ENCODE measurements at places on chromosomes 11 and 22.
A peak's percentile ranks its signal among the peaks of the same experiment; 100 is the strongest.

- no peak for DNase-seq
Observed at GRCh38 chr11:114091516-114092397, 32.2 kb downstream of the ZBTB16 start.

DNA sequence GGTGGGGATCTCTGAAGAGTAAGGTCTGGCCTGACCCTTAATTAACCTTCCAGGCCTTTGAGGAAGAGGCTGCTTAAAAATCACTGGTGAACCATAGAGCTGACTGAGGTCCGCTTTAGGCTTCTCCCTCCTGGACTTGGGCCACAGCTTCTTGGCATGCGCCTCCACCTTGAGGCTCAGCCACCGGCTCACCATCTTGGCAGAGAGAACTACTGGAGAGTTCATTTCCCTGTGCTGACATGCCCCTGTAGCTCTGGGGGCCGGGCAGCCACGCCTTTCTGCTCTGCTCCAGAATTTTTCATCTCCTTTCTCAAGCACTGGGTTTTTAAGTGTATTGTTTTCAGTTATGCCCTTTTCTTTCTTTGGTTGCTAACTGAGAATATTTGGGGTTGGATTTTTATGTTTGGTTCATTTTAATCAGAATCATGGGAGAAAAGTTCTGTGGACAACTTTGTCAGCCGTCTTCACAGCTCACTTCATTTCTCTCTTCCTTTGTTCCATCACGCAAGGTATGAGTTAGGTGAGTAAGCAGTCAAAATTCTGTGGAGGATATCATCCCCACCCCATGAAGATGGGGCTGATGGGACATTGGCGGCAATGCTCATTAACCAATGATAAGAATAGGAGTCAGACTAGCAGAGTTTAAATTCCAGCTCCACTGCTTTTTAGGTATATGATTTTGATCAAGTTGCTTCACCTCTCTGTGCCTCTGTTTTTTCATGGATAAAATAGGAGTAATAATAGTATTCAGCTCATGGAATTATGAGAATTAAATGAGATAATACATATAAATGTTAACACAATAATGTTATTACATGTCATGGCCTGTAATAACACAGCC, 103.9 kb downstream of the DBX1 start:
- DNase-seq = no peak

DNA sequence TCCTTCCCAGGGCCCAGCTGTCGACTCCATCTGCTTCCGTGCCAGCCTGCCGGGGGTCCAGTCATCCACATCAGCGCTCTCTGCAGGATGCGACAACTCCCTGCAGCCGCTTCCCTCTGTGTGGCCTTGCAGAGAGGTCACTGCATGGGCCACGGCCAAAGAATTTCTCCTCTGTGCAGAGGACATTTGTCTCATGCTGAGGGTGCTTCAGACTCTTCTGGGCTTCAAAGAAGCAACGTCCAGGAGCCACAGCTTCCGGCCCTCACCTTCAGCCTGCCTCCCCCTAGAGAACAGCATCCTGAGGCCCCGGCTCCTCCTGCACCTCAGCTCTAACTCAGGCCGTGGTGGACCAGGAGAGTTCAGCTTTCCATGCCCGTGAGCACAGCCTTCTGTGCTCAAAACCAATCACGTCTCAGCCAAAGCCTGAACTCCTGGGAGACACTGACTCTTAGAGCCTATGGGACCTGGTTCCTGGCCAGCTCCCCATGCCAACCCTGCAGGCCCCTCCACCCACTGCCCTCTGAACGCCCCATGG, 258.9 kb downstream of the BRD1 start:
- DNase-seq = no peak

GRCh38 chr11:43282607-43283440, 29.0 kb upstream of the API5 start:
- peak; percentile 29 for DNase-seq

- DNase-seq = no peak
Observed at GRCh38 chr22:43435851-43436811, 24.3 kb downstream of the MPPED1 start.

DNA sequence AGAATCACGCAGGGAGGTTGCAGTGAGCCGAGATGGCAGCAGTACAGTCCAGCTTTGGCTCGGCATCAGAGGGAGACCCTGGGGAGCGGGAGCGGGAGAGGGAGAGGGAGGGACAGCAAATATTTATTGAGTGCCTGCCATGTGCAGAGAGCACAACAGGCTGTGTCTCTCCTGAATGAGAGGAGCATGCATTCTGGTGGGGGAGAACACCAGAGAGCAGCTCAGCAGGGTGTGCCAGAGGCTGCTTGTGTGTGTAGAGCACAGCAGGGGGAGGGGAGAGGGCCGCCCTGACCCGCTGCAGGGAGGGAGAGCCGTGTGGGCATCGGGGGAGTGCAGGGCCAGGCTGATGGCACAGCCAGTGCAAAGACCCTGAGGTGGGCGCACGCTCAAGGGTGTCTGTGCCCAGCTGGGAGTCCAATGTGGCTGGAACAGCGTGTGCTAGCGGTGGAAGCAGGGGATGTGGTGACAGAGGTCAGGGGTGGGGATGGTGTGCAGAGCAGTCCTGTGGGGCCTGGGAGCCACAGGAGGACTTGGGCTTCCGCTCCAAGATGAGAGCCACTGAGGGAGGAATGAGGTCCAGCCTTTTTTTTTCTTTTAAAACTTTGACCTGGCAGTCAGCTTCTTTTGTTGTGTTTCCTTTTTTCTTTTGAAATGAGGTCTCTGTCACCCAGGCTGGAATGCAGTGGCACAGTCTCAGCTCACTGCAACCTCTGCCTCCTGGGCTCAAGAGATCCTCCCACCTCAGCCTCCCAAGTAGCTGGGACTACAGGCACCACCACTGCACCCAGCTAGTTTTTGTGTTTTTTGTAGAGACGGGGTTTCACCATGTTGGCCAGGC, 12.0 kb downstream of the PPIL2 start:
- DNase-seq = no peak

- peak; percentile 71 for DNase-seq
Observed at GRCh38 chr11:65317025-65317786, 2.5 kb downstream of the CDC42EP2 start.

DNA sequence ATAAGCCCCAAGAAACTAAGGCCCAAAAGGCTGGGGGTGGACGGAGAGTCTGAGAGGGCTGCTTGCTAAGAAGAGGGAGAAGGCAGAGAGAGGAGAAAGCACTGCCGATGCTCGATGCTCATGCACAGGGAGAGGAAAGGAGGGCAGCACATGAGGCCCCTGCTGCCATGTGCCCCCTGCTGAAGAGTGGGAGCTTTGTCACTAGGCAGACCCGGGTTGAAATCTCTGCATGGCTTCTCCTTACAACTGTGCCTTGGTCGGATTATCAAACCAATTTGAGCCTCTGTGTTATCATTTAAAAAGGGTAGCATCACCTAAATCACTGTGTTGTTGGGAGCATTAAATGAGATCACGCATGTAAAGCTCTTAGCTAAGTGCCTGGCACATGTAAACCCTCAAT, 330.5 kb downstream of the NXPE2 start:
- no peak for DNase-seq

- no peak for DNase-seq
Observed at GRCh38 chr22:20143883-20144665, 6.8 kb downstream of the CCDC188 start.

DNA sequence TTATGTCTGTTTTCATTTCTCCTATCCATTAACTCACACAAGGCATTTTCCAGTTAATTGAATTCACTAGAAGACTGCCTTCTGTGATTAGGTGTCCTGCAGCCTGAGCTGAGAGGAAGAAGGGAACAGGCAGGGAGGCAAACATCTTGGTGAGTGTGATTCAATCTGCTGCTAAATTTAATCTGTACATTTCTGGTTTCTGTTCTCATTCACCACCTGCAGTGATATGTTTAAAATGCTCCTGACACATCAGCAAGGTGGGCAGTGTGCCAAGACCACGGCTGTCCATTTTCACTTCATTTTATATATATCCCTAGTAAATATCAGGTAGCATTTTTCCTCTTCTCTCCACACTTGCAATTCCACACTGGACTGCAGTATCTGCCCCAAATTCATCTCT, 416.5 kb downstream of the TMEM135 start:
- DNase-seq = peak; percentile 23

DNA sequence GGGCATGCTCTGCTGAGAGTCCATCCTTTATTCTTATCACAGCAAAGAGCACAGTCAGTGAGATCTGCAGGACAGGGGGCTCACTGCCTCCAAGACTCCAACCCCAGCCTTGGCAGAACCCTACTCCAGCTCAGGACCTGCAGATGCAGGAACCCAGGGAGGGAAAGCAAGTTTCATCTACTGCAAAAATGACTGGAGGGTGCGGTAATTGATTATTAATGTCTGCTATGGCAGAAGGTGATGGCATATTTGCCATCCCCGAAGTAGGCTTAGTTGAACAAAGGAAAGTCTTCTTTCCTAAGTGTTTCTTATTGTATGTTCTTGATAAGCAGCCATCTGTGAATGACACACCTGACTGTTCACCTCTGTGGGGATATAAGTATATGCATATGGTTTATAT, 9.2 kb downstream of the SCUBE1 start:
- no peak for DNase-seq

DNA sequence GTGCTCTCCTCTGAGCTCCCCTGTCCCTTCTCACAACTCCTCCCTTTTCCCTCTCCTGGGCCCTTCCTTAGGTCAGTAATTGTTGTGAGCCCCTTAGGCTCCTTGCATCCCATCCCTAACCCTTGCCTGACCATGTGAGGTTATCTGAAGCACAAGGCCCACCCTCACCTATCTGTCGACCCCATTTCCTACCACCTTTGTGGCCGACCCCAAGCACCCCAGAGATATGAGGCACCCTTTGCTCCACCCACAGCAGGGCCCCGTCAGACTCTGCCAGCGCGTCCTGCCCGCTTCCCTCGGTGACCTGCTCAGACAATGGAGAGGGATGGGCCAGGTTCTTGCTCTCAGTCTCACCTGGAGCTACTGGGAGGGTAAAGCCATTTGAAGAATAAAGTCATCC, 1.3 kb downstream of the GNG3 start:
- DNase-seq = no peak

GRCh38 chr11:119727523-119728151, 1.4 kb downstream of the NECTIN1 start:
- DNase-seq = no peak

GRCh38 chr22:43537019-43537585, 125.3 kb downstream of the MPPED1 start:
- no peak for DNase-seq

DNA sequence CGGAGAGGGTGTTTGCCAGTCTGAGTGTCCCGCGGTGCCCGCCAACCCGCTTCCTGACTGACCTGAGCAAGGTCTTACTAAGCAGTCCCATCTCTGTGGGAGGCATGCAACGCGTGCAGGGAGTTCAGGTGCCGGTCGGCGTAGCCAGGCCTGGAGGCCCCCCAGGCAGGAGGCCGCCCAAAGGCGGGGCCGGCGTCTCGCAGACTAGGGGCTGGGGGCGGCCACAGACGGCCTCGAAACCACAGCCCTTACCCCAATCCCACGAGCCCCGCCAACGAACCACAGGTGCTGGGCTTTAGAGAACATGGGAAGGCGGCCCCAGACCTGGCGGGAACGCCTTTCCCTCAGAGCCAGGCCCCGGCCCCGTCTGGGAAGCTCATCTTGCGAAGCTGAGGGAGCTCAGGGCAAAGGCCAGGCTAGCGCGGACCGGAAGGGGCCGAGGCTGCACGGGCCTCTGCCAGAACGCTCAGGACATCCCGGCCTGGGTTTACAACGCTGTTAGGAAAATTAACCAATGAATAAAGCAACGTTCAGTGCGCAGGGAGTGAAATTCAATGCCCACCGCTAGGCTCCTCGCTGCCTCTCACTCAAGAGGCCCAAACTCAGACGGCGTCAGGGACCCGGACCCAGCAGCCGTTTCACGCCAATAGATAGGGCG, 2.1 kb upstream of the MTFP1 start:
- DNase-seq = peak; percentile 80

DNA sequence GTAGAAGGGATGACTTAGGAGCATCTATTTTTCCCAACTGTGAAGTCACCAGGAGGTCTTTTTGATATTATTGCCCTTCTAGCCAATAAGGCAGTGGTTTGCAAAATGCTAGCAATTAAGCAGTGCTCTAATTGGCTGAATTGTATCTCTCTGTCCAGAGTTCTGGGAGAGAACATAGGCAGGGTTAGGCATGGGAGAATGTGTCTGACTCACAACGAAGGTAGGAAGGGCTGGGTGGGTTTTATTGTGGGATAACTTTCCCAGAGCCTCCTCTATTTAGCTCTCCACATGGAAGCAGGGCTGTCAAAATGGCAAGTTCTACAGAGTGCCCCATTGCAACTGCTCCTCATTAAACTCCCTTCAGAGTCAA, 415.9 kb upstream of the CADM1 start:
- no peak for DNase-seq

GRCh38 chr11:34067383-34068065, 16.0 kb downstream of the CAPRIN1 start:
- no peak for DNase-seq

GRCh38 chr11:8221917-8222495, 41.7 kb downstream of the LMO1 start:
- DNase-seq = no peak

DNA sequence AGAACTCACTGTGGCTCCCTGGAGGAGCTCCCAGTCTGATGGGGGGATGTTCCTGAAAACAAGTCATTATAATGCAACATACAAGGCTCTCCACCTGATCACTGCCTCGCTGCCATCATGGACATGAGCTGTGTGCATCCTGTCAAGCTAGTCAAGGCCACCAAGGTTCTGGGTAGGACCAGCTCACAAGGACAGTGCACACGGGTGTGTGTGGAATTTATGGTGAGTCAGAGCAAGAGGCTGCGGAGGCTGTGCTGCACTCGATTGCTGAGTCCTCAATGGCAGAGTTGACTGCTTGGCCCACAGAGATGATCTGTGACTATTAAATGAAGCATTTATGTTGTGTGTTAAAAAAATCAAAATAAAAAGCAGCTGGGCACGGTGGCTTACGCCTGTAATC, 96.6 kb downstream of the SEZ6L start:
- no peak for DNase-seq

GRCh38 chr11:115709297-115709696, 205.1 kb upstream of the CADM1 start:
- no peak for DNase-seq

GRCh38 chr11:130052567-130052966, 17.1 kb upstream of the APLP2 start:
- no peak for DNase-seq

DNA sequence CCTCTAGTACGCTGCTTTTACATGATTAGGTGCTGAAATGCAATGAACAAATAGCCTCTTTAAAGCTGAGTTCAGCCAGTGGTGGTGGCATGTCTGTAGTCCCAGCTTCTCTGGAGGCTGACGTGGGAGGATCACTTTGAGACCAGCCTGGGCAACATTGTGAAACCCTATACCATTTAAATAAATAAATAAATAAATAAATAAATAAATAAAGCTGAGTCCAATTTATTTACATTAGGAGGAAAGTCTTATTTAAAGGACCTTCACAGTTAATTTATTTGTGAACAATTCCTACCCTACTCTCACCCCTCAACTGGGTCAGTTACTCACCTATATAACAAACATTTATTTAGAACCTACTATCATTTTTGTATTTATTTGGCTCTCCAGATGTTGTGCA, 4.8 kb upstream of the CHRDL2 start:
- DNase-seq = no peak

- peak; percentile 61 for DNase-seq
Observed at GRCh38 chr11:57490456-57491248, 24.9 kb downstream of the SLC43A1 start.
